ENCODE measurements at places on chromosomes 16 and 17.
A peak's percentile ranks its signal among the peaks of the same experiment; 100 is the strongest.

- no peak for DNase-seq
Measured at GRCh38 chr16:55908641-55909040, 33.5 kb upstream of the CES5A start.

DNA sequence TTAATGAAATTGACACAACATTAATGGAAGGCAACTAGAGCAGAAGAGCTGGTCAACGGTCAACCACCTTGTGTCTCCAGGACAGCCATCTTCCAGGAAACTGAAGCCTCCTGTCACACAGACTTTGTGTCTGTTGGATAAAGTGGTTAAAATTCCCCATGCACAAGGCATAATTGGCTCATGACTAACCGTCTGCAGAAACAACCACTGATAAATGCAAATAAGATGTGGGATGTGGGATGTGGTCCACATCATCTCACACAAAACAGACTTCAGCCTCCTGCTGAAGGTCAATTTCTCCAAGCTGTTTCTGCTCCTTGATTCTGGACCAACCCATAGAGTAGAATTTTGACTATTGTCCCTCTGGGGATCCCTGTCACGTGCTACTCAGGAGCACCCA, 26.9 kb upstream of the XYLT1 start:
- DNase-seq = no peak

GRCh38 chr17:78450696-78451345, 72.4 kb downstream of the PGS1 start:
- no peak for DNase-seq

DNA sequence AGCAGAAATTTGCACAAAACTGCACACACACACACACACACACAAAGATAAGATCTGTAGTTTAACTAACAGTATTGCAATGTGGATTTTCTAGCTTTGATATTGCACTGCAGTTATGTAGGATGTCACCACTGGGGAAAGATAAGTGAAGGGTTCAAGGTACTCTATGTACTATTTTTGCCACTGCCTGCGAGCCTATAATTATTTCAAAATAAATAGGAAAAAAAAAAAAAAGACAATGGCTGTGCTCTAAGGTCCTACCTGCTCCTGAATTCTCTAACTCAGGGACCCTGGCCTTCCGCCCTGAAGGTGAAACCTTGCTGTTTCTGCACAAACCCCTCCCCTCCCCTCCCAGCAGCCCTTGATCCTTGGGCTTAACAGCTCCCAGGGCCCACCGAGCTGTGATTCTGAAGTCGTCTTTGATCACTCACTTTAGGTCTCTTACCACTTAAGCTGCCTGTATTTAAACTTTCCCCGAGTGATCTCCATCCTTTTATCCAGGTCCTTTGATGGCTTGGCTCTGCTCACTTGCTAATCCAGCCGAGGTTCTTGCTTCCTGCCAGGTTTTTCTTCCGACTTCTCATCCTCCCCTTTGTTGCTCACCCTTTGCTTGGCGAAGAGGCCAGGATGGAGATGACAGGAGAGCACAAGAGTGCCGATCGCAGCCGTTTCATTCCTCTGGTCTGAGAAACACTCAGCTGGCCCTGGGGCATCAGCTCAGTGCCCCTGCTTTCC, 37.7 kb downstream of the TMEM114 start:
- DNase-seq = no peak

- DNase-seq = no peak
Measured at GRCh38 chr16:79003026-79003609, 597.4 kb downstream of the MAF start.

- DNase-seq = no peak
Measured at GRCh38 chr16:14179116-14179515, 108.0 kb downstream of the MRTFB start.

DNA sequence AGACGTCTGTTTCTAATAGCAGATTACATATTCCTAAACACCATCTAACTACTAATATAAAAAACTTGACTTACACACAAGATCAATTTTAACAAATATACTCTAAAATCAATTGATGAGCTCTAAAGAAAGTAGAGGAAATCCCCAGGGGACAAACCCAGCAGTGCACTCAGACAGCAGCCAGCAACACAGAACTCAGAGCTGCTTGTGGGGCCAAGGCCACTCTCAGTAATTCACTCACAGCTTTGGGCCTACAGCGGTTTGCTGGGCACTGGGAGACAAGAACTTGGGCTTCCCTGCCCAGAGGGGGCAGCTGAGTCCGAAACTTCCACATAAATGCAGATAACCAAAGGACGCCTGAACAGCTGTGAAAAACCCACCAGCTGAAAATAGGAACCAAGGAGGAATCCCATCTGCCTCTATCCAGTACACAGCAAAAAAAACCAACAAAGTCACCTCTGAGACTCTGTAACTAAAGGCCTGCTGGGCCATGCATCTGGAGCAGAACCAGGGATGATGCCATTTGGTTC, 21.4 kb downstream of the NPLOC4 start:
- no peak for DNase-seq

GRCh38 chr16:3152277-3152990, 17.6 kb downstream of the ZNF213 start:
- peak; percentile 93 for DNase-seq

GRCh38 chr17:16352667-16353316, 477 bp downstream of the CENPV start:
- DNase-seq = peak; percentile 25

DNA sequence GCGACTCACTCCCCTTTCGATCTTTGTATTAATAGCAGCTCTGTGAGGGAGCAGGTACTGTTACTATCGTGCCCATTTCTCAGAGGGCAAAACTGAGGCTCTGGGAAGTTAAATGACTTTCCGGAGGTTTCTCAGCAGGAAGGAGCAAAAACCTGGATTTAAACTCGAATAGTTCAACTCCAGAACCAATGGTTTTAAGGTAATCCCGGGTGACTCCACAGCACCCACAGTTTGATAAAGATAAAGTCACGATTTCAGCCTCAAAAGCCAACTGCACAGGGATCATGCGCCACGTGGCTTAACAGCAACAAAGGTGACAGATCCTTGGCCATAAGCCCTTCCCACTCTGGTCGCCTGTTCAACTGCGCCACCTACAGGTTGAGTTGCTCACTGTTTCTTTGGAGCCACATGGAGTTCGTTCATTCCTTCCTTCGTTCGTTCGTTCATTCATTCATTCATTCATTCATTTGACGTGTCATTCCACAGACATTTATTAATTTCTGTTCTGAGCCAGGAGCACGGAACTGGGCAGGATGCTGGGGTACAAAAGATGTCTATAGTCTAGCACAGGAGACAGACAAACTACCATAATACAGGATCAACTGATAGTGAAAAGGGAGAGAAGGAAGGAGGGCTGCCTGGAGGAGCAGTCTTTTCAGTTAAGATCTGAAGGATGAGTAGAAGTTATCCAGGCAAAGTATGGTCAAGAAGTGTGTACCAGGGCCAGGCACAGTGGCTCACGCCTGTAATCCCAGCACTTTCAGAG, 134.8 kb downstream of the HS3ST2 start:
- peak; percentile 71 for DNase-seq

- no peak for DNase-seq
Measured at GRCh38 chr16:27491894-27492587, 57.7 kb downstream of the GTF3C1 start.

DNA sequence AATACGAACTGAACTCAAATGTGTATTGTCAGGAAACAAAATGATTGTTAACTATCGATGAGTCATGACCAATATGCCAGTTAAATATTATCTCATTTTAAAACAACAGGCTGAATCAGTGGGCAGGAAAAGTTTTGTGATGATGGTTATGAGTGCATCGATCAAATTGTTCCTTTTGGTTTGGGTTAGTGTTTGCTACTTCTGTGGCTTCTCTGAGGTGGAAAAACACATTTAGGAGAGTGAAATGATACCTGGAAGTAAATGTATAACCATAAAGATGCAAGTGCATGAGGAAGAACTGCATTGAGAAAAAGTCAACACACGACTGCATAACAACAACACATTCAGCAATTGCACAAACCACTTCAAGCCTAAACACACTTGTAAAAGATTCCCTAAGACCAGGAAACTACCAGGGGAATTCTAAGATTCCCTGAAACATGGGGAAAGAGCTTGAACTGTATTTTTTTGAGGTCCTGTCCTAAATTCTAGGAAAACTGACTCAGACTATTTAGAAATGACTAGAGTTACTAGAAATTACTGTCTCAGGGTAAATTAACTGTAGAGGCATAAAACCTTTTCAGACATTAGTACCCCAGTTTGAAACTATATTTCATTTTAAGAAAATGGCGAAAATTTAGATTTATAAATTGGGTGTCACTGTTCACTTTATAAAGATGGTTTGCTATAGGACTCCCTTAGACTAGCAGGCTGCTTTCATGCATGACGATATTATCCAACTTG, 44.8 kb downstream of the CDYL2 start:
- DNase-seq = no peak

GRCh38 chr17:63191610-63192009, 225.6 kb downstream of the TANC2 start:
- no peak for DNase-seq

GRCh38 chr17:78407387-78408000, 29.0 kb downstream of the PGS1 start:
- no peak for DNase-seq

DNA sequence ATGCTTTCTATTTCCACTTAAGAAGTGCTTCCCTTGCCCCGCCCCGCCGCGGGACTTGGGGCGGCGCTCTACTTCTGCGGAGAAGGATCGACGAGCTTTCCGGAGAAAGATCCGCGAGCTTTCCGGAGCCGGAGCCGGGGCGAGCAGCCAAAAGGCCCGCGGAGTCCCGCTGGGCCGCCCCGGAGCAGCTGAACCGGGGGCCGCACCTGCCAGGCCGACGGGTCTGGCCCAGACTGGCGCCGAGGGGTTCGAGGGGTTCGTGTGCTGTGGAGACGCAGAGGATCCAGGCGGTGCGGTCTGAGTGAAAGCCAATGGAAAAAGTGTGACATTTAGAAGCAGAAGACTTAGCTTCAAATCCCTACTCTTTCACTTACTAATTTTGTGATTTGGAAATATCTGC, 50.8 kb downstream of the TBC1D26 start:
- DNase-seq = peak; percentile 10

DNA sequence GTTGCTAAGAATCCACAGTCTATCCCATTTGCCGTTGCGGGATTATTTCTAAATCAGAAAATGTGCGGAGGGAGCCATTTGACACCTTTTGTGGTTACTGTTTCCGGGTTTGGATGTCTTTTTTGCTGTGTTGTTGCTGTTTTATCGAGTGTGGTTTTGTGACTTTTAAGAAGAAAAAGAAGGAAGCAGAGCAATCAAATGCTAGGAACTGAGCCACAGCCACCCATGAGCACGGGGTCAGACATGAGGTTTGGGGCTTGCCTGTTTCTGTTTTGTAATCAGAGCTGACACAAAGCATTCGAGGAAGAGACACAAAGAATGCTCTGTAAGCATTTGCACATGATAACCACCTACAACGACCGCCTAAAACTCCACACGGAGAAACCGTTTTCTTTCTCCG, 53.1 kb upstream of the CHMP6 start:
- DNase-seq = peak; percentile 31

DNA sequence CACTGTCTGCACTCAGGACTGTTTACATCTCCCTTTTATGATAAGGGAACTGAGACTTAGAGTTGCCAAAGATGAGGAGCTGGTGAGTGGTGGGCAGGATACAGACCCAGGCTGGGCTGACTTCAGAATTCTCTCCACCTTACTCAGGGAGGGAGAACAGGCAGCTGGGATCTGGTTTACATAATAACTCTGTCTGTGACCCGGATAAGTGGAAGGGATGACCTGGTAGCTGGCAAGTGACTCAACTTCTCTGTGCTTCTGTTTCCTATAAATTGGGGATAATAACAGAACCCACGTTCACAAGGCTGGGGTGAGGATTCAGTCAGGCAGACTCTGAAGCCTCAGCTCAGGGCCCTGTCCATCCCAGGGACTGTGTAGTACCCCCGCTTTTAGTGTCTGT, 2.6 kb downstream of the SNX20 start:
- no peak for DNase-seq

DNA sequence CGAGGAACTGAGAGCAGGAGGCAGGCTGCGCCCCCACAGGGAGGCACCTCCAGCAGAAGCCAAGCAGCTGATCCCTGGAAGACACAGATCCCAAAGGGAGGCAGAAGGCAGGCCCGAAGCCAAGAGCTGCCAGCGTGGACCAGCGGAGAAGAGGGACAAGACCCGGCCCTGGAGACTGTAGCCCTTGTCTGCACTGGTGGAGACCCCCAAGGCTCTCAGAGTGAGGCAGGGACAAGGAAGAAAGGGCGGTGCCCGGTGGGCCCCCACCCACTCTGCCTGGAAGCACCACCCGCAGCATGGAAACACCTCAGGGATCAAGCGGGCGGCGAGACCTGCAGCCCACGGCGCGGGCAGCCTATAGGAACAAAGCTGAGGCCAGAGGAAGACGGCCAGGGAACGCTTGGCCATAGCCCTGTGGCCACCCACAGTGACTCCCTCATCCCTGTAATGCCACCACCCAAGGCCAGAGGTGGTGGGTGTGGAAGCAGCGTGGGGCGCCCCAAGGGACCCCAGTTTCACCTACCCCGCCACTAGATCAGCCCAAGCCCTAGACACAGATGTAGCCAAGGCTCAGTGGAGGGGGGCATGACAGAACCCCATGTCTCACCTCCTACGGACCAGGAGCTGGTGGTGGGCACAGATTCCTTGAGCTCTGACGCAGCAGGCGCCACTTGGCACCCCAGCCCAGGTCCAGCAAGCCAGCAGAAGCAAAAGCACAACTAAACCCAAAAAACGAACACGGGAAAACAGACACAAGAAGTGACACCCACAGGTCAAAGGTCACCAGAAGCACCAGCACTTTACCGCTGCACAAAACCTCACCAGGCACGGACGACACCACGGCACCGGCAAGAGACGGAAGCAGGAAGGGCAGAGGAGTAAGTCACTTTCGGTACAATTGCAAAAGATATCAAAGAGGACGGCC, 2.9 kb upstream of the SIRT7 start:
- no peak for DNase-seq

DNA sequence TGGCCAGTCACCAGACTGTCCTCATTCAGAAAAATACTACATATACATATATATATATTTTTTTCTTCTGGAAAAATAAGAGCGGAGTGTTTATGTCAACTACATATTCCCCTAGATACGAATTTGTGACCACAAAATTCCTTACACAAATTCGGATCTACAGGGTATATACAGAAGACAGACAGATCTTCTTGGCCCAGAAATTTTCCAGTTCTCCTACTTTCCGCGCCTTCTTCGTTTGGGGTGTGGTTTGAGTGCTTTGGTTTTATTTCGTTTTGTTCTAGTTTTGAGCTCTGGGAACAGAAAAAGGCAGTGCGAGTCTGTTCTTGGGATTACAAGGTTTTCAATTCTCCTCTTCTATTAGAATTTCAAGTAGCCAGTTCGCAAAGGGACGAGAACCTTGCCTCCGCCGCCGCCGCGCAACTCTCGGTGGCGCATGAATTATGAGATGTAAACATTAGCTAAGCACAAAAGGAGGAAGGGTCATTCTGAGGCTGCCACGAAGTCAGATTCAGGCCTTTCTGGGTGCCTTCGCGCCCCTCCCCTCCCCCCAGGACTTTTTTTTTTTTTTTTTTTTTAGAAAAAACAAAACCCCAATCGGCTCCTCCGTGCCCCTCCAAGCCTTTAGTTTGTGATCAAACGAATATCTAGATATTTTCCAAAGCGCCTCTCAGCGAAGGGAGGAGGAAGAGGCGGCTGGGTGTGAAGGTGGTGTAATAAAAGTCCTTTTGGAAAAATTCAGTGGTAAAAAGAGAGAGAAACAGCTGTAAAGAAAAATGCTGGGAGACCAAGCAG, 1.8 kb upstream of the HOXB4 start:
- no peak for DNase-seq
